ENCODE measurements at places on chromosomes 2 and 18.

DNA sequence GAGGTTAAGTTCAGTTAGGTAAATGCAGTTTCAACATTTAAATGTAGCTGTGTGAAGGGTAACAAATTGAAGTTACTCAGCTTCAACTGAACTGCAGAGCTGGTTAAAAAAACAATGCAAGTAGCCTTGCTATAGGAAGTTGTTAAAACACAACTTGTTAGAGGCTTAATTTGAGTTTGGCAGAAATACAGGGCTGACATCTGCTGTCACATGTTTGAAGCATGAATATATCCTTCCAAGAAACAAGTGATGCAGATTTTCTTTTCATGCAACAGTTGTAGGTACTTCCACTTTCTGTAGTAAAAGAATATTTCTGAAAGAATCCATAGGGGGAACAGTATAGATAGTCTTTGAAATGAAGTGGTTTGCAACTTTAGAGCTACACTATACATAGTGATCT, 208.7 kb upstream of the RASGRP3 start:
- no peak for DNase-seq

GRCh38 chr2:147368306-147368705, 476.5 kb upstream of the ACVR2A start:
- DNase-seq, result no peak

GRCh38 chr2:61193670-61194561, 31.9 kb downstream of the C2orf74 start:
- no peak for DNase-seq

DNA sequence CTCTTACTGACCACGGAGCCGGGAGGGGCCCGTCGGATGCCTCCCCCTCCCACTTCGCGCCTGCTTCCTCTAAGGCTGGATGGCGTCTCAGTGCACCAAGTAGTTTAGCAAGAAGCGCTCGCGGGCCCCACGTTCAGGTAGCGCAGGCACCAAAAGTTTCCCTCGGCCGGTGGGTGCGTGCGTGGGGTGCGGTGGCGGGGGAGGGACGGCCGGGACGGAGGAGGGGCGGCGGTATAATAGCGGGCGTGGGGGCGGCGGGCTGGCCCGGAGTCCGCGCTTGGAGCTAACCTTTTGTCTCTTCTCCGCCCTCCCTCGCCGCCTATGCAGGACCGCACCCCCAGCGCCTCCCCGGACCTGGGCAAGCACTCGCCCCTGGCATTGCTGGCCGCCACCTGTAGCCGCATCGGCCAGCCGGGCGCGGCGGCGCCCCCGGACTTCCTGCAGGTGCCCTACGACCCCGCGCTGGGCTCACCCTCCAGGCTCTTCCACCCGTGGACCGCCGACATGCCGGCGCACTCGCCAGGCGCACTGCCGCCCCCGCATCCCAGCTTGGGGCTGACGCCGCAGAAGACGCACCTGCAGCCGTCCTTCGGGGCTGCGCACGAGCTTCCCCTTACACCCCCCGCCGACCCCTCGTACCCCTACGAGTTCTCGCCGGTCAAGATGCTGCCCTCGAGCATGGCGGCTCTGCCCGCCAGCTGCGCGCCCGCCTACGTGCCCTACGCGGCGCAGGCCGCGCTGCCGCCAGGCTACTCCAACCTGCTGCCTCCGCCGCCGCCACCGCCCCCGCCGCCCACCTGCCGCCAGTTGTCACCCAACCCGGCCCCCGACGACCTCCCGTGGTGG, 1.0 kb downstream of the SP5 start:
- no peak for DNase-seq

DNA sequence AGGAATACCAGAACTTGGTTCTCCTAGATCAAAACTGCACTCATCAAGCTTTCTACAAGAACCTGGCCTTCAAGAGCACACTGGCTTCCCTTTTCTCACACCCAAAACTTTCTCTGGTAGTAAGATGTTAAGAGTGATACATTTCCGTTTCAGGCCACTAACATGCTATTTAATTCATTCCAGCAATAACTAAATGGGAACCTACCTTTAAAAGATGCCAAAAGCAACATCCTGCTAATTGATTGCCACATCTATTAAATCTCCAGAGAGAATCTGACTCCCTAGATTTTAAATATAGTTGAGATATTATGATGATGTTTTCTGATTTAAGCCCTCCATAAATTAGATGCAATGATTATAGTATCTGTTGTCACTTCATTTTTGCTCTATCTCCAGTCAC, 71.6 kb downstream of the KCTD18 start:
- no peak for DNase-seq

- DNase-seq, result no peak
These were observed 49.7 kb downstream of the CD28 start for GRCh38 chr2:203756161-203756560.

All from NCI-H2029 (cell line).